ENCODE measurements at places on chromosomes 7 and 10. TPM values are rescaled to one million over a fixed set of nuclear protein-coding genes. Genes with fewer than 3 reads are reported as not detected.

GRCh38 chr10:44862924-44863323 is 48.2 kb upstream of the TMEM72 start:
- DNase-seq, result no peak

GRCh38 chr10:52252307-52252706 is 61.8 kb upstream of the DKK1 start:
- no peak for DNase-seq

DNA sequence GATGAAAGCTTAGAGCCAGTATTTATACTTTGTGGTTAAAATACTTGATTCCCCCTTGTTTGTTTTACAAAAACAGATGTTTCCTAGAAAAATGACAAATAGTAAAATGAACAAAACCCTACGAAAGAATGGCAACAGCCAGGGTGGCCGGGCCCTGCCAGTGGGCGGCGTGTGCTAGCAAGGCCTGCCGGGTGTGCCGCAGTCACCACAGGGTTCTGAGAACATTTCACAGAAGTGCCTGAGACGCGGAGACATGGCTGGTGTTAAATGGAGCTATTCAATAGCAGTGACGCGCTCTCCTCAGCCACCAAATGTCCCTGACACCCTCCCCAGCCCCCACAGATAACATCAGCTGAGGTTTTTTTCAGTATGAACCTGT is 14.5 kb downstream of the GPR146 start:
- peak; percentile 79 for DNase-seq

GRCh38 chr7:151008143-151008510 is 16.2 kb downstream of the ATG9B start:
- DNase-seq, result no peak

GRCh38 chr7:137269240-137269639 is 74.3 kb downstream of the PTN start:
- DNase-seq, result no peak

DNA sequence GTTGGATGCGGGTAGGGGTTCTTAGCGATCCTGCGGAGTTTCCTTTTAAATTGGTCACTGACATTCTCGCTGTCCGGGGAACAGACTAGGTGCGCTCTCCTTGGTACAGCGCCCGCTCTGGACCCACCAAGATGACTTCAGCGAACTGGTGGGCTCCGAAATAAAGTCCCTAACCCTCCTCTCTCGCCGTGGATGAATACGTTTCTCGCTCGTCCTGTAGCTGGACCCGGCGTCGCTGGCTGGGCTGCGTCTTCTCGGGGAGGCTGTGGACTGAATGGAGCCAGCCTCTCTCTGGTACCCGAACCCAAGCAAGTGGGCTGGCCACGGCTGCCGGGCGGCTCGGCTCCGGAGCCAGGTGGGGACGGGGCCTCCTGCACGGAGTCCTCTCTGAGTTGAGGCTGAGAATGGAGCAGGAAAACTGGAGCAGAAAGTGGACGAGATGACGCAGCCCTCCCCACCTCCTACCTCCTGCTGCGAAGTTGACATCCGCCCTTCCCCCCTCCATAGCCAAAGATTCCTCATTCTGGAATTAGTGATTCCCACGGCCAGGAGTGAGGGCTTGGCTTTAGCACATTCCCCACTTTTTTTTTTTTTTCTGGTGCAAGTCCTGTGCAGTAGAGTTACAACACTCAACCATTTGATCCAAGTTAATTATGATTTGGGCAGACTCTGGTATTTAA is 1.5 kb downstream of the UNC5B start:
- DNase-seq, result no peak

GRCh38 chr10:82653244-82654155 is 778.5 kb downstream of the NRG3 start:
- DNase-seq, result no peak

DNA sequence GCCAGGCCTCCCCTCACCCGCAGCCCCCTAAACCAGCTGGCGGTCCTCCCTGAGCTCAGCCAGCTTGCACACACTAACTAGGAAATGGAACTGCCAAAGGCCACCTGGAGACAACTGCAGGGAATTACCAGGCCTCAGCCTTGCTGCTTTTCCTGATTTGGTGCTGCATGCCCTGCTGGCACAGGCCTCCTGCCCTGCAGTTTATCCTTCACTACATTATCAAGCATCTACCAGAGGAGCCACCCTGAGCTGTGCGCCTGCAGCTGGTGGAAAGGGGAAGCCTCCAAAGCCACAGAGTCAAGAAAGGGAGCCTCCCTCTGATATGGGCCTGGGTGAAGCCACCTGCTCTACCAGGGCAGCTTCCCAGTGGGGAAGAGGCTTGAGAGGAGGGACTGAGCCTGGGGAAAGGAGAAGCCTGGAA is 139.8 kb downstream of the GRID1 start:
- no peak for DNase-seq

- DNase-seq, result no peak
These were observed 517.5 kb downstream of the NRG3 start for GRCh38 chr10:82392533-82392932.

DNA sequence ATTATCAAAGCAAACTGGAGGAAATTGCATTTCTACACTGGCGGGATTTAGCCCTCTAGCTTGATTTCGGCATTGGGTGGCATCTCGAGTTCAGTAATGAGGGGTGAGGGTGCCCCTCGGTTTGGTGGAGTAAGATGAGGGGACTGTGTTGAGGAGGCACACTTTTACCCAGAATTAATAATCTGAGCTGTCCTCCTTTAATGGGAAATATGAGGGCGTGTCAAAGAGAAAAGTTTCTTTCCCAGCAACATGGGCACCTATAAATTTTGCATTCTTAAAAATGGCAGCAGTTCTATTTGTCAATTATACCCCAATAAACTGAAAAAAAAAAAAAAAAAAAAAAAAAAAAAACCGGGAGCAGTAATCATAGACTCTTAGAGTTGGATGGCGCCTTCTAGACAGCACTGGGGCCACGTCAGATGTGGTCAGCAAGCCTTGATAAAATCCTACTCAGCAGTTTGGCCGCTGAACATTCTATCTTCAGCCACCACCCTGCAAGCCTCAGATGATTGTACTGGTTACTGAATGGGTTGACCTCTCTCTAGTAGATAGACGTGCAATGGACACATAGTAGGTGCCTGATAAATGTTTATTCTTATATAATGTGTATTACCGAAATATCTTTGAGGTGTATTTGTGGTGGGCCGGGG is 931 bp downstream of the PAPSS2 start:
- DNase-seq, result peak; percentile 54

GRCh38 chr7:80868566-80868965 is 50.3 kb downstream of the SEMA3C start:
- no peak for DNase-seq

- DNase-seq, result no peak
These were observed 7.5 kb downstream of the IFIT1 start for GRCh38 chr10:89399956-89400355.

- DNase-seq, result no peak
These were observed 621.0 kb upstream of the IGFBP3 start for GRCh38 chr7:46542076-46542475.

DNA sequence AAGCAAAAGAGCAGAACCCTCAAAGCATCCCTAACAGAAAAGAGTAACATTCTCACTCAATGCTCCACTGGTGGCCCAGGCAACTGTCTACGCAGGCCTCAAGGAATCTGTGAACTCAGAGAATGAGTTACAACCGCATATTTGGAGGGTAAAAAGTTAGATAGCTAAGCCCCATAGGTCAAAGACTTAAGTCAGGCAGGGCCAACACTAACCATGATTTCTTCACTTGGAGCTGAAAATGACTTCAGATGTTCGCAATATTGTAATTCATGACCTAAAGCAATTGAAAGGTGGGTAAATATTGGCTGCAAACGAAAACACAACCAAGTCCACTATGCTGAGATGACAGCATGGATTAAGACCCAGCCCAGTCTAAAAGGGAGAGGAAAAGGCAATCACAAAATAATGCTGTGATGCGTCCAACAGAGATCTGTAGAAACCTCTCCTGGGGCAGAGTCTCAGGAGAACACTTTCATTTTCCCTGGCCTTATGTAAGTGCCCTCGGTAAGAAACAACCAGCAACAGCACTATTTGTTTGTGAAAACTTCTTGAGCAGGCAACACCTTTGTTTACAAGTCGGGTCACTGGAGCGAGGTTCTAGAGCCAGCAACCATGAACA is 176.5 kb downstream of the TNS3 start:
- DNase-seq, result no peak

- DNase-seq, result no peak
These were observed 6.8 kb downstream of the OPALIN start for GRCh38 chr10:96352027-96352426.

DNA sequence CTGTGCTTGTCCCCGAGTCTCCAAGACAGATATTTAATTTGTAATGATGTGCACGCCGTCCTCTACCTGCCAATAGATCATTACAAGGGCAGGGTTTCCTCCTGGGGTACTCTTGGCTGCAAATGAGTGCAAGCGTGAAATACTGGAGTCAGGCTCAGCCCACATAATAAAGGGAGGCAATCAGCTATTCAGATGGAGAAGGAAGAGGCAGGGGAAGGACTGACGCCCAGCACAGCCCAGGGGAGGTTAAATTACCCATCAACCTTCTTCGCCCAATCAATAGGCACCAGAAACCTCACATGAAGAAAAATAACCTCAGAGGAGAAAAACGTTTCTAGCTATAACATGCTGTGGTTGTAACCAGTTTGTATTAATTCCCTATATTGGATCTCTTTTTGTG is 544.9 kb upstream of the ADARB2 start:
- DNase-seq, result no peak

DNA sequence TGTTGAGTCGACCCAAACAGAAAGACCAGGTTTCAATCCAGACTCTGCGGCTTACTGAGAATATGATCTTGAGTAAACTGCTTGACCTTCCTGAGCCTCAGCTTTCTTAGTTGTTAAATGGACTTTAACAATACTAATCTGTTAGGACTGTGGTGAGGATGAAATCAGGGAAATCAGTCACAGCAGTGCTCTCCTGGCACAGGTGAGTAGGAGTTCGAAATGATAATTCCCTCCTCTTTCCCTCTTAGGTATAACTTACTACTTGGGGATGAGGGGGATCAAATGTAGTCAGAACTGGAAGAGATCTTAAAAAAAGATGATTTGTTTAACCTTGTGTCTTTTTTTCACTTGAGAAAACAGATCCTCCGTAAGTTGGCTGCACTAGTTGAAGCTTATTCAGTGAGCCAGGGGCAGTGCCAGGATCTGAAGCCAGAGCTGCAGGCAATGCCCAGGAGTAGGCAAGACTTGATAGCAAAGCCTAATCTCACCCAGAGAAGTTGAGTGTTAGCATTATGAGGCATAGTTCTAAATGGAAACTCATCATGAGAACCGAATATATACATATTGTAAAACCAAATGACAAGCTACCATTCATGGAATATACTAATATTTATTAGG is 1.8 kb upstream of the MAGI2 start:
- no peak for DNase-seq

DNA sequence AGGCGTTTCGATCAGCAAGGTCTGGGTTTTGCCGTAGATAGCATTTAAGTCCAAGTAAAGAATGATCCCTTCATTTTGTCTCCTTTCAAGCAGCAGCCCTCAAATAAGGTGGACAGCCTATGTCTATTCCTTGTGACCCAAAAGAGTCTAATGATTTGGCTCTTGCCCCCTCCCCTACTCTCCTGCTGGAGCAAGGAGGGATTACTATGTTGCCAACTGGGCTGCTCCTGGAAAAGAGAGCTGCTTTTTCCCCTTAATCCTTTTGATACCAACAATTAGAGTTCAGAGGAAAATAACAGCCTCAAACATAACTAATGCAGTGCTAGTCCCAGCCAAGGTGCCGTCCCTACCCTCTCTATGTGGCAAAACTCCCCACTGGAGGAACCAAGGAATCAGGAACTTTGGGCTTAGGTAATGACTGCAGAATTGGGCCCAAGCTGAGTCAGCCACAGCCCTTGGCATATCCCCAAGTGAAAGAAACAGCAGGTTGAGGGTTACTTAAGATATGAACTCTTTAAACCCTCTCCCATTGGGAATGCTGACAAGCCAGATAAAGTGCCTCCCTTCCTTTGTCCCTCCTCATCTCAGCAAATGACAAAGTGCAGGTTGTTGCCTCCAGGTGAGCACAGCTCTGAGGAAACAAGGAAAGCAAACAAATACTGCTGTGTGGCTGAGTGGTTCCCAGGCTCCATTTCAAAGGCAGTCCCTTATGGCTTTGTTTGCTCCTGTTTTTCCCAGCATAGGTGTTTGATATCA is 643.7 kb downstream of the INHBA start:
- DNase-seq, result no peak

DNA sequence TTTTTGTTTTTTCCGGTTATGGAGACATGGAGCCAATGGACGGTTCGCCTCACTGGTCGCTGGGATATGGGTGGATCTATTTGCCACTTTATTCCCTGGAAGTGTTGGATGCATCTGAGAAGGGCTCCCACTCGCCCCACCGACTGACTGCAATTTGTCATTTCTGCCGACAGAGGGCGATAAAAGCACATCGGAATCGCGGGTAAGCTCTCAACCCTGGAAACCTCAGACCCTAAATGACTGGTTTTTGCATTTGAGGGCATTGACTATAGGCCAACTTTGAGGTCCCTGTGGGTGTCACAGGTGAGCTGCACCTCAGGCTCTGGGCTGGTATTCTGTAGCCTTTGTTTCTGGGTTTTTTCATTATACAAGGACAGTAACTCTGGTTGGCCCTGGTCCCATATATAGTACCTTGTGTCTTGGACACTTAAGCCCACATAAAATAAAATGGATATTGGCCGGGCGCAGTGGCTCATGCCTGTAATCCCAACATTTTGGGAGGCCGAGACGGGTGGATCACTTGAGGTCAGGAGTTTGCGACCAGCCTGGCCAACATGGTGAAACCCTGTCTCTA is 11.9 kb upstream of the OPALIN start:
- DNase-seq, result no peak

DNA sequence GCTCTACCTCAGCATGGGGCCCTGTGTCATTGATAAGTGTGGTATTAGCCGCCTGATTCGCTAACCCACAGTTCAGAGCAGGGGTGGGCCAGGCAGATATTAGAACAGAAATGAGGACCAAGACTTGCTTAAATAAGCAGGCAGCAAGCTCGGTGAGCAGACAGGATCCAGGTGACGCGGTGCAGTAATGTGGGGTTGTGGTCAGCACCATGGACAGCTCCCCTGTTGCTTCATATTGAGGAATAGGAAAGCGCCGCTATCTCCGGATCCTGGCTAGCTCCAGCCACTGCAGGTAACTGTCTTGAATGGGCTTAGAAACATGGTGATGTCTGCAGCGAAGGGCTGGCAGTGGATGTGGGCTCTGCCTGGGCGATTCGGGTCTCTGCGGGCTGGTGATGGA is 51.3 kb upstream of the GPR26 start:
- peak; percentile 4 for DNase-seq

- no peak for DNase-seq
These were observed 4.5 kb downstream of the ADIRF start for GRCh38 chr10:86972613-86973380.

The AKR1C8 gene
- total RNA-seq, result not detected

The UBE2D4 gene
- total RNA-seq, result 12.1 TPM

The LLCFC1 gene
- not detected for total RNA-seq

The AQP1 gene
- not detected for total RNA-seq

The PLAU gene
- 4.7 TPM for total RNA-seq

The GATA3 gene
- total RNA-seq, result not detected

The SFTPA1 gene
- not detected for total RNA-seq

The FAM25A gene
- not detected for total RNA-seq

The DNAJC12 gene
- total RNA-seq, result 0.88 TPM

The ANXA7 gene
- total RNA-seq, result 193 TPM
